ENCODE measurements at places on chromosomes 1 and 21. TPM values are rescaled to one million over a fixed set of nuclear protein-coding genes. Genes with fewer than 3 reads are reported as not detected.

The LCE1E gene
- polyA plus RNA-seq, result not detected

The DPYD gene
- 11.9 TPM for polyA plus RNA-seq

The EXTL1 gene
- not detected for polyA plus RNA-seq

The ELOVL1 gene
- 35.6 TPM for polyA plus RNA-seq

The LEMD1 gene
- 1.7 TPM for polyA plus RNA-seq

The FAM43B gene
- polyA plus RNA-seq, result not detected

Data from stomach (tissue), 19 donors.